ENCODE measurements at places on chromosomes 2 and 18.

GRCh38 chr2:38528008-38528442 is 74.7 kb downstream of the HNRNPLL start:
- no peaks in the 10 kb centered on the region for H3K4me1 ChIP-seq
- no peaks in the 10 kb centered on the region for H3K36me3 ChIP-seq
- H3K4me3 ChIP-seq = peak overlapping the region; percentile 68
- no peak for DNase-seq
- no peak overlapping the region for H3K27ac ChIP-seq
- H3K27me3 ChIP-seq = no peaks in the 10 kb centered on the region

DNA sequence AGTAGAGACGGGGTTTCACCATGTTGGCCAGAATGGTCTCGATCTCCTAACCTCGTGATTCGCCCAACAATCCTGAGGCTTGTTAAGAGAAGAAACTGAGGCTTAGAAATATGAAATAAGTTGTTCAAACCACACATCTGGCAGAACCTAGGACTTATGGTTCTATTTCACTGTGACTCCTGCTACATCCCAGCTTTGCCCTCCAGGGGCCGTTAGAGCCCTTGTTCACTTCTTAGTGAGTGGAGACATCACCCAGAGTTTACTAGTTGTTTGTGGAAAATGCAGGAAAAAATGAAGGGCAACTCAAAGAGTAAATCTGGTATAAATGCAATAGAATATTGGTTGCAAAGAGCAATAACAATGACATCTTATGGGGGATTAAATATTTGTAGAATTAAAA is 43.9 kb downstream of the MARCHF4 start:
- no peak overlapping the region for H3K27ac ChIP-seq
- DNase-seq = no peak
- no peaks in the 10 kb centered on the region for H3K27me3 ChIP-seq
- H3K4me1 ChIP-seq = no peaks in the 10 kb centered on the region

DNA sequence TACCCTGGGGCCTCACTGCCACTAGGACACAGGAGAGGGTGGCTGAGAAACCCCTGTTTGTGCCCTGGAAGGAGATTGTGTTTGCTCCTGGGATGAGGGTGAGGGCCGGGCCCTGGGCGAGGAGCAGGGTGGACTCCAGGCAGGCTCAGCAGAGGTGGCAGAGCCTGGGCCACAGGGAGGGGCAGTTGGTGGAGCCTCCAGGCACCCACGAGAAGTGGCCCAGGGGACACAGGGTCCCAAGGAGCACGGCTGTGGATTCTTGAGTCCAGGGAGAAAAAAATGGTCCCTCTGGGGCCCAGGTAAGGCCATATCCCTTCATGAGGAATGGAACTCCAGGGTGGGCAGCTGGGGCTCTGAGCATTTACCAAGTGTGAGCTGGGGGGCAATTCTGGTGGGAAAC is 8.3 kb downstream of the MAB21L4 start:
- peaks cover 15% of the 10 kb centered on the region for H3K27me3 ChIP-seq
- no peaks in the 10 kb centered on the region for H3K36me3 ChIP-seq
- no peak overlapping the region for H3K27ac ChIP-seq
- DNase-seq = no peak
- no peak overlapping the region for H3K4me3 ChIP-seq

GRCh38 chr18:21598726-21599584 is 1.5 kb downstream of the ESCO1 start:
- no peaks in the 10 kb centered on the region for H3K27me3 ChIP-seq
- no peak overlapping the region for H3K27ac ChIP-seq
- H3K36me3 ChIP-seq = no peaks in the 10 kb centered on the region
- no peaks in the 10 kb centered on the region for H3K4me1 ChIP-seq
- peak overlapping the region; percentile 90 for H3K4me3 ChIP-seq

DNA sequence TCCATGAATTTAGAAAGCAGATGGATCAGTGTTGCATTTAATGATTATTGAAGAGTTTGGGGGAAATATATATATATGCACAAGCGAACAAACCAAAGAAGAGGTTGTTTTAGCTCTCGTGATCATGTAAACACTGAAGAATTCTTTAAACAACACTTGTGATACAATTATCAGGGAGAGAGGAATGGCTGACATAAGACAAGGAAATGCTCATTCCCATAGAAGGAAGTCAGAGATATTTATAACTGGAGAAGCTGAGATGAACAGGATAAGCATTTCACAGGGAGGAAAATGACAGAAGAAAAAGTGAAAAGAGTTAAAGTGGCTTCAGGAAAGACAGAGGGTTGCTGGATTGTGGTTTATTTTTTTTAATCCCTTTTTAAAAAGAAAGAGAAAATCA is 10.6 kb upstream of the COL6A3 start:
- H3K36me3 ChIP-seq = no peaks in the 10 kb centered on the region
- no peak overlapping the region for H3K4me3 ChIP-seq
- no peak for DNase-seq
- H3K27me3 ChIP-seq = no peaks in the 10 kb centered on the region
- H3K27ac ChIP-seq = no peak overlapping the region
- H3K4me1 ChIP-seq = no peaks in the 10 kb centered on the region

DNA sequence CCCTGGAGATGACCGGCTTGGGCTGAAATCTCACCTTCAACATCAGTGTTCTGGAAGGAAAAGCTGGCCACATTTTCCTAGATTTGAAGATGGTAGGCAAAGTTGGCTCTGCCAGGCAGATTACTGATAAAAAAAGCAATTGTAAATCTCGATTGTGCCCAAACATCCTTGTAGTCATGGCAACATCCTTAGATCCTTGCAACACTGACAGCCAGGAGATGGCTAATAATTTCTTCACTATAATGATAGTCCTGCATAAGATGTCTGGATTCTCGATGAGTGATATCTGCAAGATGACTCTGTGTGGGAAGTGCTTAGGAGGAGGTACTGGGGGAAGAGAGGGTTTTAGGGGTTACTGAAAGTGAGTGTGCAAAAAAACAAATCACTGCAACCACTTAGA is 149.1 kb downstream of the FSHR start:
- H3K27ac ChIP-seq = no peak overlapping the region
- no peaks in the 10 kb centered on the region for H3K36me3 ChIP-seq
- no peak overlapping the region for H3K4me3 ChIP-seq
- H3K27me3 ChIP-seq = no peaks in the 10 kb centered on the region

All from neuronal stem cell (in vitro differentiated cells).